ENCODE measurements at places on chromosomes 6 and 20.

GRCh38 chr6:435441-436307 lies 44.1 kb downstream of the IRF4 start:
- DNase-seq = no peak

DNA sequence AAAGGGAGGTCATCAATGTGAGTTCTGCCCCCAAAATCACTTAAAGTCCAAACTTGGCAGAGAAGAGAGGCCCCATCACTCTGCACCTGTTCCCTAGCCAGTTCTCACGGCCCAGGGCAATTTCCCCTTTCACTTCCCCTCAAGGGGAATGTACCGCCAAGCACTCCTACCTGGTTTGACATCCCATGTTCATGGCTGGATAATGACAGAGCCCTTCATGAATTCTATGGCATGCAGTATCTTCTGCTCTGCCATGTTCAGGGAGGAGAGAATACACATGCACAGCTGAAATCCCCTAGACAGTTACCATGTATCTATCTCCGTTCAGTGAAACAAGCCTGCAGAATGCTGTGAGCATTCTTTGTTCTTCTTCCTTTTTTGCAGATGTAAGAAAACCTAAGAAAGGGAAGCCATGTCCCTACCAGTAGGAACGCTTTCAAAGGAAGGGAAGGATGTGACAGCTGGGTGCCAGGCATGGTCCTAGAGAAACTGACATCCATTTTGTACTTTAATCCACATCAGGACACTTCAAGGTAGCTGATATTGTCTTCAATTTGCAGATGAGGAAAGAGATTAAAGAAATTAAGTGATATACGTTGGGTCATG lies 79.8 kb upstream of the ARID1B start:
- no peak for DNase-seq

DNA sequence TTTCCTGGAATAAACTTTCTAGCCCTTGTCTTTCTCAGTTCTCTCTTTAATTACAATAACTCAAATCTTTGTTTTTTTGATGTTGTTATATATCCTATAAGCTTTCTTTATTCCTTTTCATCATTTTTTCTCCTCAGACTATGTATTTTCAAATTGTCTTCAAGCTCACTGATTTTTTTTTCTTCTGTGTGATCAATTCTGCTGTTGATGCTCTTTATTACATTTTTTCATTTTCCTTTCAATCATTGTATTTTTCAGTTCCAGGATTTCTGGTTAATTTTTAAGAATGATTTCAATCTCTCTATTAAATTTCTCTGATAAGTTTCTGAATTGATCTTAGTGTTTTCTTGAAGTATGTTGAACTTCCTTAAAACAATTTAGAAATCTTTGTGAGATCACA lies 209.7 kb downstream of the TBC1D32 start:
- no peak for DNase-seq

DNA sequence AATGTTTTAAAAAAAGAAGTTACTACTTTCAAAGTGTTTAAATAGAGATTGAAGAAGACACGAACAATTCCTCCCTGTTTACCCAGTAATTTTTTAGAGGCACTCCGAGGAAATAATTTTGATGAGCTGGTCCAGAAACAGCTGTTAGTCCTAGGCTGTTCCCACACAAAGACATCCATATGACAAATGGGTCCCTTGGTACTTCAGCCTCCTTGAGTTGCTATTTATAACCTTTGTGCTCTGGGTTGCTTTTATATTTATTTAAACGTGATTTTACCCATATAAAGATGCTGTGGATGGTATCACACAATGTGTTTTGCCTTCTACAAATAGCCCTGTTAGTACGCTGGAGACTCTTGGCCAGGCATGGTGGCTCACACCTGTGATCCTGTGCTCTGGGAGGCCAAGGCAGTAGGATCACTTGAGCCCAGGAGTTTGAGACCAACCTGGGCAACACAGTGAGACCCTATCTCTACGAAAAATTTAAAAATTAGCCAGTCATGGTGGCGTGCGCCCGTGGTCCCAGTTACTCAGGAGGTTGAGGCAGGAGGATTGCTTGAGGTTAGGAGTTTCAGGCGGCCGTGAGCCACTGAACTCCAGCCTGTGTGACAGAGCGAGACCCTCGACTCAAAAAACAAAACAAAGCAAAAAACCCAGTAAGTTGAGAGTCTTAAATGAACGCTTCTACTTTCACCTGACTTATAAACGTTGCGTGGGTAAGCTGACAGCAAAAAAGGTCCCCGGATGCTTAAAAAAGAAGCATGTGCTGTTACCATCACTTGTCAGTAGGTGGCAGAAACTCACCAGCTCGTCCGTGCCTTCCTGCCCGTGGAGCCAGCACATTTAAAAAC lies 56.9 kb upstream of the ARMH2 start:
- peak; percentile 61 for DNase-seq

DNA sequence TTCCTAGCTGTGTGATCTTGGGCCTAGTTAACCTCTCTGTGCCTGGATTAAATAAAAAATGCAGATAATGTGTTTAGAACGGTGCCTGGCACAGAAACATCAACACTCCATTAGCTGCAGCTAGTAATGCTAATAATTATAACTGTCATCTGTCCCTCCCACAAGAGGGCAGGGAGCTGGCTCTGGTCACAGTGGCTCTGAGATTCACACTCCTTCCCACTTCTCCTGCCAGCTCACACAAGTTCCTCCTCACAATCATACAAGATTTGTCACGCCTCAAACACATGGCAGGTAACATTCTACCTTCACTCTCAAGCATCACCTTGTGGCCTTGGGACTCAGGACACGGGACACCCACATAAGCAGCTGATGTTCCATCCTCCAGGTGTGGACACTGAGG lies 2.4 kb downstream of the ADA start:
- DNase-seq = no peak

GRCh38 chr6:135530113-135530512 lies 32.6 kb upstream of the AHI1 start:
- DNase-seq = no peak

DNA sequence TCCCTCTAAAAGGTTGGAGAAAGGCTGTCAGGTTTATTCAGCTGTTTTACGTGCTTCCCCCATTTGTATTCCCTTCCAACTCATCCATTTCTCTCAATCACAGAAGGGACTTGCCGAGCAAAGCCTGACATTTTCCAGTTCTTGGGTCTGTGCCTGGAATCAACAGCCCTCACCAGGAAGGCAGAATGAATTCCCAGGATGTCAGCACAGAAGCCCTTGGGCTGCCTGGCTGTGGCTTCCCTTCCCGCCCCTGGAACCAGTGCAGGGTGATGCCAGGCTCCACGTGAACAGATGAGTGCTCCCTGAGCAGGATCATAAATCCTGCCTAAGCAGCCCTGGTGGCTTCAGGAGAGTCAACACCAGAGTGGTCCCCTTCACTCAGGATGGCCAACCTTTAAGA lies 86.1 kb upstream of the CD83 start:
- DNase-seq = no peak

DNA sequence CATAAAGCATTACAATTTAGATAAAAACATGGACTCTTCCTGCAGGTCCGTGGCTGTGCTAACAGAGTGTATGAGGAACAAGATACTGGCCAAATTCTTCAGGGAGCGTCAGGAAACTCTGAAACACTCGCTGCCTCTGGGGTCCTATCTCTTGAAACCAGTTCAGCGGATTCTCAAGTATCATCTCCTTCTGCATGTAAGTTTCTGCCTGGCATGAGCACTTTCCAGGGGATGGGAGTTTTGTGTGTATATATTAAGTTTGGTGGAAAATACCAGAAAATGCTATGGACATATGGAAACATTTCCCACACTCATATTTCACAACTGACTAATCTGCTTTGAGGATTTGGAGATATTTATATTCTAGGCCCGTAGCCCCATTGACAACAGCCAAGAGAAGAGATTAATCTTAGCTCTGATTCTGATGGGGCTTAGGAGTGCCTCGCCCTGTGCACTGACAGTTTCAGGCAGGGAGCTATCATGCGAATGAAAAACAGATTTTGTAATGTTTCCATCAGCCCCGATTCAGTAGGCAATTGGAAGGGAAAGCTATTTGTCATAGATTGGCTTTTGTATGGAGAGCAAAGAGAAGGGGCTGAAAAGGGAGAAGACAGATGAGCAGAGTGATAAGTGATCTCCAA lies 64.7 kb upstream of the MTHFD1L start:
- DNase-seq = no peak

GRCh38 chr20:40491009-40491590 lies 197.9 kb downstream of the MAFB start:
- no peak for DNase-seq

DNA sequence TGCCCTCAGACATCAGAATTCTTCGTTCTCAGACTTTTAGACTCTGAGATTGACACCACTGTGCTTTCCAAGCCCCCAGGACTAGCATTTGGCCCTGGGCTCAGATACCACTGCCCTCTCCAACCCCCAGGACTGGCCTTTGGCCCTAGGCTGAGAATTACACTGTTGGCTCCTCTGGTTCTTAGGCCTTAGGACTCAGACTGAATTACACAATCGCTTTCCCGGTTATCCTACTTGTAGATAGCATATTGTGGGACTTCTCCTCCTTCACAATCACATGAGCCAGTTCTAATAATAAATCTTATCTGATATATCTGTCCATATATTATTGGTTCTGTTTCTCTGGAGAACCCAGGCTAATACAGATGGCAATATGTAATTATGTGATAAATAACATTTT lies 1725.5 kb downstream of the GRIK2 start:
- no peak for DNase-seq

GRCh38 chr6:136723780-136724179 lies 68.5 kb downstream of the MAP3K5 start:
- no peak for DNase-seq

- no peak for DNase-seq
Measured at GRCh38 chr6:17349427-17349826, 44.0 kb upstream of the CAP2 start.

DNA sequence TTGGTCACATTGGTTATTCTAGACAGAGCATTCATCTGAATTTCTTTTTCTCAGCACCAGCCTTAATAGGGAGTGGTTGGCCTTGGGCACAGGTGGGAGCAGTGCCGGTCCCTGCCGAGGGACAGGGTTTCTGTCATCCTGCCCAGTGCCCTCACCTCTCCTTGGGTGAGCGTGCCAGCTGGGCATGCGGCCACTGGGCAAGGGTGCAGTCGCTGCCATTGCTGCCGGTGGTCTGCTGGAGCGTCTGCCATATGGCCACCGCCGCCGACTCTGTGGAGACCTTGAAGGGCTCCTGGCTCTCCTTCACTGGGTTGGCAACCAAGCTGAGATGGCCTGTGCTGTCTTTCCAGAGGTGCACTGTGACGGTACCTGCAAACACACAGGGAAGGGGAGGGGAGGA lies 16.4 kb upstream of the UQCC2 start:
- no peak for DNase-seq

Data from H9 (cell line).